ENCODE measurements at places on chromosomes 13 and 19.

DNA sequence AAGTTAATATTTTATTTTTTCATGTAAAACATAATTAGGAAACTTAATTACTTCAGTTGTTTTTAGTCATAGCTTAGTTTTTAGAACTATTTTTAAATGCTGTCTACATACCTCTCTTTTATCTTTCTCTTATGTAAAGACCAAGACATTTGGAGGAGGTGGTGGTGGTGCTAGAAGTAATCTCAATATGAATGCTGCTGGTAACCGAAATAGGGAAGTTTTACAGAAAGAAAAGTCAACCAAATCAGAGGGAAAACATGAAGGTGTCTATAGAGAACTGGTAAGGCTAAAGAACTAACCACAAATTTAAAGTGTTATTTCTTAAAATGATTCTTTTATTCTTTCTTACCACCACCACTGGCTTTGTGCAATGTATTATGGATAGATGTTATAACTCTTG, 97.3 kb downstream of the TDRD3 start:
- no peak for DNase-seq

DNA sequence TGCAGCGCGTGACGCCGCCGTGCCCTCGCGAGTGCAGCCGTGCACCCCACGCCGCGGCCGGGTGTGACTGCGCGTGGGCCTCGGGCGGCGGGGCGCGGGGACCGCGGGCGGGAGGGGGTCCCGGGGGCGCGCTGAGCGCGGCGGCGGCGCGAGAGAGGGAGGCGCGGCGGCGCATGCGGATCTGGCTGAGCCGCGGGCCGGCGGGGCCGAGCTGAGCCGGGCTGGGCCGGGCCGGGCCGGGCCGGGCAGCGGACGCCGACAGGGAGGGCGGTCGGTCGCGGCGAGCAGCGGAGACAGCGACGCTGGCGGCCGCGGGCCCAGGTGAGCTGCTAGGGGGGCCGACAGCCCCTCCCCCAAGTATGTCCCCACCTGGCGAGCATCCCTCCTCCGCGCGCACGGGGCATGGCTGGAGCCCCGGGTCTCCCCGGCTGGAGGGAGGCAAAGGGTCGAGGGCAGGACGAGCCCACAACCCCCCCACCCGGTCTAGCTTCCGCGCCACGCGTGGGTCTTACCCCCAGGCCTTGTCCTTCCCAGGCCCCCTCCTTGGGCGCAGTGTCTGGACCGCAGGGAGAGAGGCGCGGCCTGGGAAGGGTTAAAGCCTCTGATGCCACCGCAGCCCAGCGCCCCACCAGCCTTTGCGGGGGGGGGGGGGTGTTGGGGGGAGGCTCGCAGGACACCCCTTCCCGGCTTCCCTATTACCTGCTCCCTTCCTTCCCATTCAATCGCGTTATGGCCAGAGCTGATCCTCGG, at the start of gene SPTBN4:
Gene SPTBN4, plus strand, starts transcription at position 17 of the 750 bp plus-strand sequence. CDS start 5,621 bp downstream, outside the sequence.
- DNase-seq, result no peak

DNA sequence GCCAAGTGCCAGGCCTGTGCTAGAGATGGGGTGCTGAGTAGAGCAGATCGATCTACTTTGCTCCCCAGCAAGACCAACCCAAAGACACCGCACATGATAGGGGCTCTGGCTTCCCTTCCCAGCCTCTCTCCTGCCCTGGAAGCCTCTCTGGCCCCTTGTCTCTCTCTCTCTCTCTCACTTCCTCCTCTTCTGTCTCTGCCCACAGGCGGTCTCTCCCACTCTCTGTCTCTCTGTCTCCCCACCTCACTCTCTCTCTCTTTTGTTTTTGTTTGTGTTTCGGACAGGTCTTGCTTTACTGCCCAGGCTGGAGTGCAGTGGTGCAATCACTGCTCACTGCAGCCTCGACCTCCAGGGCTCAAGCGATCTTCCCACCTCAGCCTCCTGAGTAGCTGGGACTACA, 1.3 kb downstream of the SELENOV start:
- DNase-seq, result no peak

DNA sequence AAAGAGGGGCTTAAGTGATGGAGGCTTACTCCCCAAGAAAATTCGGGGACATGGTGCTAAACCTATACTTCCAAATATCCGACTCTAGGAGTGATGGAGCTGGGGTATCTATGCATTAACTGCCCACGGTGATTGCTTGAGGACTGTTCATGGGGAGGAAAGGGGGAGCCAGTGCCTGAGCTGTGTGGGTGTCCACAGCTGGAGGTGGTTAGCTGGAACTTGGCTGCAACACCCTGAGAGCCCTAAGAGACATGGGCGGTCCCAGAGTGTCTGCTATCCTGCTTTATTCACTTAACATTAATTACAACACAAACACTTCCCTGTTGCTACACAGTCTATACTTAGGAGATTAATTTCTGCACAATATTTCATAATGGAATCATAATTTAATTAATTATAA, 28.1 kb upstream of the POMP start:
- DNase-seq, result no peak

GRCh38 chr13:109785141-109785891, 1.1 kb downstream of the IRS2 start:
- peak; percentile 37 for DNase-seq

GRCh38 chr13:34265046-34265679, 447.2 kb downstream of the RFC3 start:
- no peak for DNase-seq

DNA sequence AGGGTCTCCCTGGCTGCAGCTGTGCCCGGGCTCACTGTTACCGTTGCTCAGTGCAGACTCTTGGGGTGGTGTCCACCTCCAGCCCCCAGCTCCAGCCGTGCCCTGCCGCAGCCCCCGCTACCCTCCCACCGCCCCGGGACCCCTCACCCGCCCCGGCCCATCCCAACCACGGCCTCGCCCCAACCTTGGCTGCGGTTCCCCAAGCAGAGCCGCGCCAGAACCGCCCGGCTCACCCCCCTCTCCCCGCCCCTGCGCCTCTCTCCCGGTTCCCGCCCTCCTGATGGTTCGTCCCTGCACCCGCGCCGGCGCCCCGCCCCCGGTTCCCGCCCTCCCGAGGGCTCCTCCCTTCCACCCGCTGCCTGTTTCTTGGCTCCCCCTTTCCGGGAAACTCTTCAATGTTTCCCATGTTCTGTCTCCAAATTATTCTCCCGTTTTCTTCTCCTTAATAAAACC, 40.3 kb downstream of the ANKRD10 start:
- DNase-seq, result peak; percentile 57

- peak; percentile 21 for DNase-seq
Measured at GRCh38 chr19:50695251-50696093, 24.1 kb downstream of the SHANK1 start.

- DNase-seq, result no peak
Measured at GRCh38 chr13:33740134-33740538, 77.8 kb upstream of the RFC3 start.

DNA sequence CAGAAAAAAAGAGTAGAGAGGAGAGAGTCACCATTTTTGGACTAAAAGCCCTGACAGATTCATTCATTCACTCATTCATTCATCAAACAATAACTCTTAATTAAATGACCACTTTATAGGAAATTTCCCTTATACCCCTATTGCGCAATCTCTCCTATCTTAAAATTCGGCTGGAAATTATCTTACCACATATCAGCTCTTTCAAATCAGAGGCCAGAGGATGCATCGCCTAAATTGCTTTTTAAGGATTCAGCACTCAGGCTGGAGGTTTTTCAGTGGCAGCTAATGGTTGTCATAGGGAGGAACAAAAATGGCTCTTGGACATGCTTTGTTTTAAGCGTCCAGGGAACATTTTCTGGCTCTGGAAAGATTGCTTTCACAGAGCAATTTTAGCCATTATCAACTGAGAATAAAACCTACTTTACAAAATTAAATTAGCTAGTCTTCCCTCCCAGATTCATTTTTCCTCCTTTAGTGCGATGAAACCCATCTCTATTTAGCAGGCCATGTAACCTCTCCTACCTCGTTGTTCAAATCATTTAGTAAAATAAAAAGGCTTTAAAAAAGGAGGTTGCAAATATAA, 115.2 kb downstream of the OLFM4 start:
- no peak for DNase-seq

- no peak for DNase-seq
Measured at GRCh38 chr19:23587546-23587945, 99.5 kb downstream of the ZNF675 start.

- DNase-seq, result no peak
Measured at GRCh38 chr19:2387367-2388288, 27.6 kb downstream of the TMPRSS9 start.

DNA sequence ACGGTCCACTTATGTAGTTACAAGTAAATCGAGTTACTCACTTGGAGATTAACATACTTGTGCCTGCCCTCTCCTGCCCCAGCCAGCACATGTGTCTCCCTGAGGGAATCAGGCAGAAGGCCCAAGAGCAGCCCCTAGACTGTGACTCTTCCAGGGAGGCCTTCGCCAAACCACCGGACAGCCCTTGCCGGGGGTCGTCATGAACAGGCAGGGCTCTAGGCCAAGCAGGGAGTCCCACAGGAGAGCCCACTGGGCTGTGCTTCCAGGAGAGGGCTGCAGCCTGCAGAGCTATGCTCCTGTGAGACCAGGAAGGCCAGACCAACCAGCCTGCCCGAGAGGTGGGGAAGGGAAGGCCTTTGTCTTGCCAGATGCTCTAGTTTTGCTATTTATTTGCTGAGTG, 283.3 kb downstream of the FOXO1 start:
- no peak for DNase-seq

DNA sequence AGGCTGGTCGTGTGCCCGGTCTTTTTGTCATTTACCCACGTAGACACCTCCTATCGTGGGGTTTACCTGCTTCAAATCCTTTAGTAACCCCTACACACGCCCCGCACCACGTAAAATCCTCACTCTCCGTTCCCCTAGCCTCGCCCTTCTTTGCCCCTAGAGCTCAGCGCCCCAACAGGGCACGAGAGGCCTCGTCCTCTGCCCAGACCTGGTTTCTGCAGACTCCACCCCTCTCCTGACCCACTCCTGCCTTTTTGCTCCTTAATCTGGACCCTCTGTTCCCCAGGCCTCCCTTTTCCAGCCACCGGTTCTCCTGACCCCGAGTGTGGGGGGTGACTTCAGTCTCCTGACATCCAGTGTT, 412 bp downstream of the ZNF528 start:
- DNase-seq, result peak; percentile 1

DNA sequence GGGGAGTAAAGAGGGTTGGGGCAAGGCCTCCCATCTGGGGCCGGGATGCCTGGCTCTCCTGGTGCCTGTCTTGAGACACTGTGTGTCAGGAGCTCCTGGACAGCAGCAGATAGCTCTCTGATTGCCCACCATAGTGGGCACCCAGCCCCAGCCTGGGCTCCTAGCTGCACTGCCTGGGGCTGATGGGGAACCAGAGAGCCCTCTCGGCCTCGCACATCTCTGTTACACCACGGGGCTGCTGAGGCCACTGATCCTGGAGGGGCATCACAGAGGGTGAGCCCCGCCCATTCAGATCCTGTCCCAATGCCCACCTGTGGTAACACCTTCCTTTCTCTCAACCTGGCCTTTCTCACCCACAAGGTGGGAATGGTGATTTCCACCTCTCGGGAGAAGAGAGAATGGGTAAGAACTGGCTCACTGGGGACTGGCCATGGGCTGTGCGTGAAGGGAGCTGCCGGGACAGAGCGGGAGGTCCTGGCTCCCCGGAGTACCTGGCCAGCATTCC, 135.9 kb downstream of the URI1 start:
- no peak for DNase-seq

GRCh38 chr19:11598103-11598483, 810 bp downstream of the ZNF627 start:
- no peak for DNase-seq

GRCh38 chr19:38082256-38083118, 141.5 kb downstream of the DPF1 start:
- no peak for DNase-seq
